ENCODE measurements at places on chromosomes 4 and X. TPM values are rescaled to one million over a fixed set of nuclear protein-coding genes. Genes with fewer than 3 reads are reported as not detected.

- DNase-seq = no peak
- no peaks in the 10 kb centered on the region for H3K4me1 ChIP-seq
- no peak overlapping the region for H3K27ac ChIP-seq
These were observed 36.5 kb downstream of the TMPRSS11B start for GRCh38 chr4:68209003-68209402.

- no peaks in the 10 kb centered on the region for H3K27me3 ChIP-seq
- DNase-seq = no peak
- no peaks in the 10 kb centered on the region for H3K4me1 ChIP-seq
These were observed 113.8 kb upstream of the STIM2 start for GRCh38 chr4:26746802-26747213.

GRCh38 chr4:4859799-4860599 lies 534 bp downstream of the MSX1 start:
- peak overlapping the region; percentile 99 for H3K4me3 ChIP-seq
- H3K27ac ChIP-seq = peak overlapping the region; percentile 69
- peaks cover 14% of the 10 kb centered on the region for H3K27me3 ChIP-seq
- no peak for DNase-seq
- peaks cover 21% of the 10 kb centered on the region for H3K36me3 ChIP-seq

GRCh38 chrX:11406109-11406765 lies 113.0 kb downstream of the AMELX start:
- peak; percentile 21 for DNase-seq
- H3K27me3 ChIP-seq = no peaks in the 10 kb centered on the region
- H3K27ac ChIP-seq = peak overlapping the region; percentile 57
- no peak overlapping the region for H3K4me3 ChIP-seq
- no peaks in the 10 kb centered on the region for H3K36me3 ChIP-seq

Gene RBM3
- 219 TPM for total RNA-seq

- H3K4me3 ChIP-seq = peak within 1 kb of the TSS; percentile 99
- DNase-seq = peak; percentile 99
These were observed at the start of gene NONO for GRCh38 chrX:71283403-71284143. TSS of gene NONO (plus strand) at chrX:71283635. CDS start at chrX:71290638, 7,003 bp downstream.

DNA sequence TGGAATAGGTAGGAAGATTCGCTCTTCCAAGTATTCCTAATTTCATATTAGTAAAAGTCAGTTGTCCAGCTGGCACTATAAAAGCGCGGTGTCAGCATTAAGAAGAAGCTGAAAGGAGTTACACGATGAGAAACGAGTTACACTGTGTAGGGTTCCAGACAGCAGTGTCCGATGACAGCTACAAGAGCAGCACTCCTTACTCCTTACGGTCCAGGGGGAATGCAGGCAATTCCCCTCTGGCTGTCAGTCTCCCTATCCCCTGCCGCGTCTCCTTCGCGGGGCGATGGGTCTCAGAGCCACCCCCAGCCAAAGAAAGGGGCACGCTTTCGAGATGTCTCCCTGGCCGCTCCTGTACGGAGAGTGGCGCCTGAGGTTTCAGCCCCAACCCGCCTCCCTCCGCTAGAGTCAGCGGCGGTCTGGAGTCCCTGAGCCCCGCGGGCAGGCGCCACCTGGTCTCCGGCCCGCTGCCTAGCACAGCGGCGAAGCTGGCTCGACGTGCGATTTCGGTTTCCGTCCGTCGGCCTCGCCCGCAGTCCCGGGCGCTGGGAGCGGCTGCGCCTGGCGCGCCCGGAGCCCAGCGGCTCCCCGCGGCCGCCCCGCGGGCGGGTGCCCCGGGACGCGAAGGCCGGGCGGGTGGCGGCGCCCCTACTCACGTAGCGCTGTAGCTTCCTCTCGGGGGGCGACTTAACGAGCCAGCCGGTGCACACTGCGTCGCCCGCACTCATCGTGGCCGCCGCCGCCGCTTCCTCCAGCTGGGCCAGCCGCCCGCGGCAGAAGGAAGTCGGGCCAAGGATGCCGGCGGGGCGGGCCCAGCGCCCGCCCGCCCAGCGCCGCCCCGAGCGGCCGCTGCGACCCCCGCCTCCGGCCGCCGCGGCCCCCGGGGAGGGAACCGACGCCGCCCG lies at the start of gene GAB3:
Gene GAB3, minus strand, starts transcription at position 777 of the 902 bp plus-strand sequence. Its CDS starts 52 bp downstream, at position 725.
- no peaks in the 10 kb centered on the region for H3K36me3 ChIP-seq
- H3K27ac ChIP-seq = no peak within 1 kb of the TSS
- peaks cover 24% of the 10 kb centered on the region for H3K27me3 ChIP-seq
- no peaks in the 10 kb centered on the region for H3K4me1 ChIP-seq

DNA sequence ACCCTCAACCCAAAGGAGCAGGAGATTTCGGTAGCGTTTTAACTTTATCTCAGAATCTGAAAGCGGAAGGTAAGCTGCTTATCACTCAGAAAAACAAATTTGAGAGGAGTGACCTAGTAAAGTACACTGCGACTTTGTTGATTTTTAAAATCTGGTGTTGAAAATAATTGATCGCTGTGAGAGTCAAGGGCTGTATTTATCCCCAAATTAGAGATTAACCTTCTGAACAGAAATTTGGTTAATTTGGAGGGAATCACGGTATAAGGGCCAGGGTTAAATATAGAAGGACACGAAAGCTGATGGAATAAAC lies 212 bp downstream of the CLCN4 start:
- DNase-seq = no peak
- peaks cover 17% of the 10 kb centered on the region for H3K27me3 ChIP-seq
- no peak overlapping the region for H3K27ac ChIP-seq
- H3K4me3 ChIP-seq = no peak overlapping the region
- H3K36me3 ChIP-seq = no peaks in the 10 kb centered on the region

GRCh38 chr4:91448668-91449330 lies 855.0 kb upstream of the GRID2 start:
- H3K27me3 ChIP-seq = no peaks in the 10 kb centered on the region
- DNase-seq = peak; percentile 0
- no peaks in the 10 kb centered on the region for H3K36me3 ChIP-seq
- no peak overlapping the region for H3K4me3 ChIP-seq

DNA sequence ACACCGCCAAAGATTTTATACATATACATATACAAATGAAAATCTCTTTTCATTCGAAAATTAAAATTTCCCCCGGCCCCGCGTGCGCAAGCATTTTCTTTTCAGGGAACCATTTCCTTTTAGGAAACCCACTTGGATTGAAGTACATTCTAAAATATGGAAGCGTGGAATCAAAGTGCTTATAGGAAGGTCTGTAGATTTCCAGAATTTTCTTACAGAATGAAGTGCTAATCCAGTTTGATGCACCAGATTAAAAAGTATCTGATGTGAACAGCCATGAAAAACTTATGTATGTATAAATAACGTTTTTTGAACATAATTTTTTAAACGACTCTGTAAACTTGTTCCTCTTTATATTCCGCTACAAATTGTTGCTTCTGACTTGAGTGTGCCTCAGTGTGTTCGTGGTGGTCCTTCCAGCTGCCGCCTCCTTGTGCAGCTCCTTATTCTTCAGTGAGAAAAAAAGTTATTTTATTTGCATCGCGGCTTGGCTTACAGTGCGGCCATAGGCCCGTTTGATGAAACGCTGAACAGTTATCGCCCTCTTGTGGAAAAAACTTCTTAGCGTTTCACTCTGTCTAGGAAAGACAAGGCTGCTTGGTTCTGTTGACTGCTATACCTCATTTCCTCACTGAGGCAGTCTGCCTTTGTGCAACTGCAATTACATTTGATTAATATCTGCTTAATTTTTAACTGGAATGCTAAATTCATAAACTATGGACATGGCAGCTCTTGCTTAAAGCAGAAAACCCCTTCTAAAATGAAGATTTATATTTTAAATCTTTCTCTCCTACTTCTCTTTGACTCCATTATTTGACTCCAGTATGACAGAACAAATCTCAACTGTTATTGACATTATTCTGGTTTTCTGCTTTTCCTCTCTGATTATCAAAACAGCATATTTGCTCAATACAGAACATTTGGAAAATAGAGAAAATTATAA lies 4.7 kb upstream of the NKX6-1 start:
- no peak overlapping the region for H3K27ac ChIP-seq
- peaks cover 8% of the 10 kb centered on the region for H3K36me3 ChIP-seq
- peaks cover 11% of the 10 kb centered on the region for H3K4me1 ChIP-seq
- DNase-seq = peak; percentile 65

DNA sequence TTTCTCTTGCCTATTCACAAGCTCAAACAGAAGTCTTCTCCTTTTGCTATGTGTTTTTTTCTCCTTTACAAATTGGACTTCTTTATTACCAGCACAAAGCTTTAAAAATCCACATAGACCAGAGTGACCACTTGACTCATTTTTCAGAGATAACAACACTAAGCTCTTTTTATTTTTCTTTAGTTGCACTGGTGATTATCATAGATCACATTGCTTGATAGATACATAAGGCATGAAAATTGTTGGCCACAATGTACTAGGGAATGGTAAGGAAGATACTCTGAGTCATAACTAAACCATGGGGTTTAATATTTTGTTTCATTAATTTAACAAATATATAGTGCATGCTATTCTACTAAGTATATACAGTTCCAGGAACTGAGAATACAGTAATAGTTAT lies 159.0 kb downstream of the GASK1B start:
- peak; percentile 80 for DNase-seq
- peaks cover 4% of the 10 kb centered on the region for H3K36me3 ChIP-seq
- H3K4me3 ChIP-seq = no peak overlapping the region
- H3K27me3 ChIP-seq = no peaks in the 10 kb centered on the region
- peaks cover 47% of the 10 kb centered on the region for H3K4me1 ChIP-seq

DNA sequence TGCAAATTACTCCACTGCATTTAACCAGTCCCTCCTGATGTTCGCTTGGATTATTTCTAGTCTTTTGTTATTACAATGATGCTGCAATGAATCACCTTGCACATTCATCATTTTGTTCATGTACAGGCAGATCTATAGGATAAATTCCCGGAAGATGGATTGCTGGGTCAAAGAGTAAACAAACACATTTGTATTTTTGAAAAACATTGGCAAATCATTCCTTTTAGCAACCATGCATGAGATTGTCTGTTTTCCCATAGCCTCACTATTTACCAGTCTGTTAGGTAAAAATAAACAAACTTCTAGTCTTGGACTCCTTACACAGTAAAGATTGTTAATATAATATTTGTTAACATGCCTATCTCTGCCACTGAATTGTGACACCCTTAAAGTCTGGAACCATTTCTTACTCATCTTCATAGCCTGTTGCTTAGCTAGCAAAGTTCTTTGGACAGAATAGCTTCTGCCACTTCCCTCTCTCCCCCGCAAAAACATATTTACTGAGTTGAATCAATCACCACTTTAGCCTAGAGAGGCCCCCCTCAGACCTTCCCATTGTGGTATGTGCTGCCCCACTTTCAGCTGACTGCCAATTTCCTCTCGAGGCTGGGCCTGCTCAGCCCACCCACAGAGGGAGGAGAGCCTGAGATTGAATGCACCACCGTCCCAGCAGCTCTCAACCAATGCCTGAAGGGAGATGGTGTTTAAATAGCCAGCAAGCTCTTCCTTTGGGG lies 108.4 kb upstream of the ATXN3L start:
- H3K36me3 ChIP-seq = 0 out of 2 replicates have a peak, but pooled peaks cover 2% of the 10 kb centered on the region
- H3K4me3 ChIP-seq = peak overlapping the region; percentile 57
- H3K27ac ChIP-seq = peak overlapping the region; percentile 89
- H3K27me3 ChIP-seq = no peaks in the 10 kb centered on the region
- peaks cover 45% of the 10 kb centered on the region for H3K4me1 ChIP-seq

Gene SPP1
- 10.8 TPM for total RNA-seq

Gene CDKL2
- total RNA-seq = 0.14 TPM

- no peak overlapping the region for H3K4me3 ChIP-seq
- no peak for DNase-seq
- H3K27ac ChIP-seq = no peak overlapping the region
- H3K4me1 ChIP-seq = peaks cover 51% of the 10 kb centered on the region
- H3K36me3 ChIP-seq = no peaks in the 10 kb centered on the region
These were observed 3.5 kb downstream of the SH3KBP1 start for GRCh38 chrX:19883878-19884277.

DNA sequence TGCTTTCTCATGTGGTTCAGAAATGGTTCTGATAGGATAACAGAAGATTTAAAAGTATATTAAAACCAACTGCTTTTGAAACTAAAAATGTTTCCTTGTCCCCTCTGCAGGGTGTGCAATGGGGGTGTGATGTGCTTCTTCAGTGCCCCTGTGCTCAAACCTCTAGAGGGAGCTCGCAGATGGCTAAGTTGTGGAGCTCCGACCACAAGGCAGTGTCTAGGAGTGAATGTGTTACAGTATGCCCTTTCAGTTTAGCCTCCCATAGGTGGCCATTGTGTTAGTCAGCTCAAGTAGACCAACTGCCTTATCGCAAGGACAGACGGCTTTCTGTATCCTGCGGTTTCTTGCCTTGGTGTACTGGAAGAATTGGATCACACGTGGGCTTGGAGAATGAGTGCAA lies 130.5 kb downstream of the TENT5D start:
- H3K4me1 ChIP-seq = no peaks in the 10 kb centered on the region
- no peak for DNase-seq
- H3K27me3 ChIP-seq = no peaks in the 10 kb centered on the region
- H3K27ac ChIP-seq = no peak overlapping the region
- no peak overlapping the region for H3K4me3 ChIP-seq
- H3K36me3 ChIP-seq = no peaks in the 10 kb centered on the region

- H3K4me3 ChIP-seq = peak overlapping the region; percentile 56
- H3K27me3 ChIP-seq = no peaks in the 10 kb centered on the region
- no peaks in the 10 kb centered on the region for H3K36me3 ChIP-seq
These were observed 4.8 kb downstream of the SOWAHD start for GRCh38 chrX:119763181-119763580.

Gene GUCY2F
- not detected for total RNA-seq

Gene PASD1
- total RNA-seq = not detected

DNA sequence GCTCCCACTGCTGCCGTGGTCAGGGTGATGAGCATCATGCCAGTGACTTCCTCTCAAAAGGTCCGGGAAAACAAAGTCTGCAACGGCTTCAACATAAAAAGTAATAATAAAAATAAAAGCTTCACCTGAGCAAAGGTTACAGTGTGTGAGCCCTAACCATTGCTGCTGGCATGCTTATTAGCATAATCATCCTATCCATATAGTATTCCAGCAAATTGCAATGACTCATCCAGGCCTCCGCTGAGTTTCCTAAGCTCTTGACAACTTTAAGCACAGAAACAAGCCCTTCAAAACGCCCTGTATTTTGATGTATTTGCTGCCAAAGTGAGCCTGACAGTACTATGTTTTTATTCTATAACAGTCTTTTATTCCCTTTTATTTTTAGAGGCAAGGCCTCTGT lies 100.5 kb downstream of the AASDH start:
- peaks cover 7% of the 10 kb centered on the region for H3K4me1 ChIP-seq
- peaks cover 4% of the 10 kb centered on the region for H3K27me3 ChIP-seq
- H3K4me3 ChIP-seq = no peak overlapping the region
- no peak for DNase-seq
- H3K36me3 ChIP-seq = no peaks in the 10 kb centered on the region
- no peak overlapping the region for H3K27ac ChIP-seq

Gene CSN1S1
- total RNA-seq = not detected

DNA sequence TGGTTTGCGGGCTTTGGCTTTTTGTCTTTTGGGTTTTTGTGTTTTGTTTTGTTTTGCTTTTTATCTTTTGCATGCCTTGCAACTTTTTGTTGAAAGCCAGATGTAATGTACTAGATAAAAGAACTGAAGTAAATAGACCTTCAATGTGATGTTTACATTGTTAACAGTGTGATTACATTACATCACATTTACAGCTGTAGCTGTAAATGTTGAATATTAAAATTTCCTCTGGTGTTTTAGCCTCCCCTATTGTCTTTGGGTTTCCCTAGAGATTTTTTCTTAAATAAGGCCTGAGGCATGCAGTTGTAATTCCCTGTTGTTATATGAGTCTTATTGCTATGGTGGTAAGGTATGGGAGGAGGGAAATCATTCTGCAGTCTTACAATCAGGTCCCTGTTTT lies 275.0 kb downstream of the PARM1 start:
- DNase-seq = no peak
- H3K4me1 ChIP-seq = no peaks in the 10 kb centered on the region
- H3K27ac ChIP-seq = no peak overlapping the region
- H3K27me3 ChIP-seq = no peaks in the 10 kb centered on the region
- H3K4me3 ChIP-seq = no peak overlapping the region

Measured in HFFc6 (cell line).